ENCODE measurements at places on chromosomes 4 and X.

- no peak for DNase-seq
Observed at GRCh38 chrX:10524578-10524977, 95.8 kb downstream of the MID1 start.

DNA sequence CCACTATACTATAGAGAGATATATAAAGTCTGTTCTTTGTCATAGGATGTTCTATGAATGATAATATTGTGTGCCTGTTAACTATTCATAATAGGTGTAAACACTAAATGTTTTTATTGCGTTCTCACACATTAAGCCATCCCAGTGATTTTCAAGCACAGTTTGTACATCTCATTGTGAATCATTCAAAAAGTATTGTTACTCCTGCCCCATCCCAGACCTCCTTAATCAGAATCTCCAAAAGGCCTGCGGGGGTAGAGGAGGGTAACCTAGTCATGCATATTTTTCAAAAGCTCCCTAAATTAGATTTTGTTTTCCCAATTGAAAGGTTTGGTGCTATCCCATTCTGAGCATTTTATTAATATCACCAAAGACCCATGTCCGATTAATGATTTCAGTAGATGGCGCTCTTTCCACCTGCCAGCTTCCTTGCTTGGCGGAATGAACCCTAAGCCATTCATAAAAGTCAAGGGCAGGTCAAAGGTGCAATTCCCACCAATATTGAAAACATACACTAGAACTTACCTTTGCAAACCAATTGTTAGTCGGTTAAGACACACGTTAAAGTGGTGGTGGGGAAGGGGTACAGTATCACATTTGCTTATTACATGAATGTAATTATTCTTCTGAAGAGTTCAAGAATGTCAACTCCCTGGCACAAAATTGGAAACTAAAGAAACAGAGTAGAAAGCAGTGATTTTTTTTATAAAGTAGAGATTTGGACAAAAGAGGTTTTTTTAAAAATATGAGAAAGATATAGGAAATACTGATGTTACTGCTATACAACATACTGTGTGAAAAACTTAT lies 5.8 kb upstream of the TET2 start:
- DNase-seq, result no peak

DNA sequence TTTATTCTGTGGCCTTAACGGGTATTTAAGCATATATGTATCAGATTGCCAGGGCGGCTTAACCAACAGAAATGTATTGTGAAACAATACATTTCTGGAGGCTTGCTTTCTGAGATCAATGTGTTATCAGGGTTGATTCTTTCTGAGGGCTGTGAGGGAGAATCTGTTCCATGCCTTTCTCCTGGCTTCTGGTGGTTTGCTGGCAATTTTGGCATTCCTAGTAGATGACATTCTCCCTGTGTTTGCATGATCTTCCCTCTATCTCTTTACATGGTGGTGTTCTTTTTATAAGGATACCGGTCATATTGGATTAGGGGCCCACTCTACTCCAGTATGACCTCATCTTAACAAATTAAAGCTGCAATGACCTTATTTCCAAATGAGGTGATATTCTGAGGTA lies 16.9 kb upstream of the CEP135 start:
- no peak for DNase-seq

- DNase-seq, result no peak
Observed at GRCh38 chr4:1010395-1011021, 918 bp upstream of the FGFRL1 start.

- no peak for DNase-seq
Observed at GRCh38 chr4:48175328-48175727, 41.3 kb upstream of the TXK start.

- peak; percentile 23 for DNase-seq
Observed at GRCh38 chr4:145557720-145558119, 61.5 kb upstream of the MMAA start.

GRCh38 chr4:184287697-184288255 lies 70.1 kb upstream of the ENPP6 start:
- no peak for DNase-seq

DNA sequence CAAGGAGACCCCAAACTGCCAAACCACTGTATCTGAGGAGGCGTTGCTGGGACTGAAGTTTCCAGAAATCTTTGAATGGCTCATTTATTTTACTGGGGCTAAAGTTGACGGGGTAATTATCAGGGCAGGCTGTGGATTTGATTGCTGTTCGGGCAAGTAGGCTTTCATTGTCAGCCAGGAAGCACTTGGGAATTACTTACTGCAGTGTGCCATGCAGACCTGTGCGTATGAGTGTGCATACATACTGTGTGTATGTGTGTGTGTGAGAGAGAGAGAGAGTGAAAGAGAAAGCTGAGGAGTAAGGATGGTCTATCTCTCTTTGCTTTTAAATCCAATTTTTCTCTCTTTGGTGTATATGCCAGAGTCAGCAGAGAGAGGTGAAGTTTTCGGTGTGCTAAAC lies 122.7 kb downstream of the NPNT start:
- no peak for DNase-seq

DNA sequence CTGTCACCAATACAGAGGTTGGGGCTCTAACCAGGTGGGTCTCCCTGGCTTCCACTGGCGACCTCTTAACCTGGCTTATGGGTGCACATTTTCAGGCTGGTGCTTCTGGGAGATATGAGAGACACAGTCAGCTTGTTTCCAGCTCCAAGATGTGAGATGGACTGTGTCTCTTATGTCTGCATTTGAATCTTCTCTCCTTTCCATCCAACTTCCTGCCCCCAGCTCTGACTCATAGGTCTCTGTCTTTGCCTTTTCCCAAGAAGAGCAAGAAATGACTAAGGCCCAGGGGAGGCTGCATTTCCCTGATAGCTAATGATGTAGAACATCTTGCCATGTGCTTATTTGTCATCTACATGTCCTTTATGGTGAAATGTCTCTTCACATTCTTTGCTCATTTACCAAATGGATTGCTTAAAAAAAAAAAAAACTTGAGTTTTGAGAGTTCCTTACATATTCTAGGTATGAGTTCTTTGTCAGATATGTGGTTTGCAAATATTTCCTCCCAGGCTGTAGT lies 3.2 kb upstream of the UXT start:
- no peak for DNase-seq
